Activated gamma-delta T cell (primary cell): ENCODE measurements at places on chromosomes 2 and 18.

DNA sequence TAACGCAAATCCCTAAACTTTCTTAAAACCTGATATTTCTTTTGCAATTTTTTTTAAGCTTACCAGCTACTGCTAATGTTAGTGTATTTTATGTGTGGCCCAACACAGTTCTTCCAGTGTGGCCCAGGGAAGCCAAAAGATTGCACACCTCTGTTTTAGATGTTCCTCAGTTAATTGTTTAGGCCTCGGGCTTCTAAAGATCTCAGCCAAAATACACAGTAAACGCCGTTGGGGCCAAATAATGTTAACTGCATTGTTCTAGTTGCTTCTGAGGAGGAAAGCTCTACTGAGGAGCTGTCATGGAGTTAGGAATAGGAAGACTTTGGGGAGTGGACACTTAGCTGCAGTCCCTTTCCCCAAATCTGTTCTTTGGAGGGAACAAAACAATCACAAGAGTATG lies 2.0 kb downstream of the HSPE1 start:
- no peak for DNase-seq

DNA sequence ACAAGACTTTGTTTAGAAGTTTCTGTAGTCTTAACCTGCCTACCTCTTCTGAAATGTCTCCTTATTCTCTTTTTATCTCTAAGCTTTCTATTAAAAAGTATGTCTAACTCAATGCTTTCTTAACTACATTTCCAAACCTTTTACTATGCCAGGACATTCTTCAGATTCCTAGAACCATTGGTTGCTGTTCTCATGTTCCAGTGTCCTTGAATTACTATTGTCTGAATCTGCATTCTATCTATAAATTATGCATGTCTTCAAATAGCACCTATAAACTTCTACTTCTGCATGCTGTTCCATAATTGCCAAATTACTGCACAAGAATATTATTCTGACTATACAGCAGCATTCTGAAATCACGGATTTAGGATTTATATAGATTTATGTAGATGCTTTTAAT lies 166.0 kb upstream of the VWC2L start:
- no peak for DNase-seq

DNA sequence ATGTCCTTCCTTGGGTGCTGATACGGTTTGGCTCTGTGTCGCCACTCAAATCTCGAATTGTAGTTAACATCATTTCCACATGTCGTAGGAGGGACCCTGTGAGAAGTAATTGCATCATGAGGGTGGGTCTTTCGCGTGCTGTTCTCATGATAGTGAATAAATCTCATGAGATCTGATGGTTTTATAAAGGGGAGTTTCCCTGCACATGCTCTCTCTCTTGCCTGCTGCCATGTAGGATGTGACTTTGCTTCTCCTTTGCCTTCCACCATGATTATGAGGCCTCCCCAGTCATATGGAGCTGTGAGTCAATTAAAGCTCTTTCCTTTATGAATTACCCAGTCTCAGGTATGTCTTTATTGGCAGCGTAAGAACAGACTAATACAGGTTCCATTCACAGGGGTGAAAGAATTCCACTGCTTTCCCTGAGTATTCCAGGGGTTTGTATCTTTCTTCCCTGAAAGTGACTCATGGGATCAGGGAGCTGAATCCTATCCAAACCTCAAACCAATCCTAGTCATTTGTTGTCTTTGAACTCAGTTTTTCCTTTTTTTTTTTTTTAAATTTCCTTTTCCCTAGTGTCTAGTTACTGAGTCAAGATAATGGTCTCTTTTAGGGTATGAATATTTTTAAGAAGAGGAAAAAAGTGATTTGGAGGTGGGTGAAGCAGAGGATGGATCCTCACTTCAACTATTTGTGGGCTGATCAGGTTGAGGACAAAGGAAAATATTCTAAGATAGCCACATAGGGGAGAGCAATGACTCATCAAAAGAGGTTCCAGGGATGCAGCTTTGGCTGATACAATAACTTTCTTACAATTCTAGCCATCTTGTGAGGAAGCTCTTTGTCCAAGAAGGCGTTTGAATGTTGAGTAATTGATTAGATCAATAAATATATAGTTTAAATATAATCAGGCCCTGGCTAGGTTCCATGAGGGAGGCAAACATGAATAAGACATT lies 19.5 kb upstream of the KCNE4 start:
- no peak for DNase-seq

- DNase-seq, result no peak
These were observed 30.0 kb upstream of the HS6ST1 start for GRCh38 chr2:128348701-128349100.

DNA sequence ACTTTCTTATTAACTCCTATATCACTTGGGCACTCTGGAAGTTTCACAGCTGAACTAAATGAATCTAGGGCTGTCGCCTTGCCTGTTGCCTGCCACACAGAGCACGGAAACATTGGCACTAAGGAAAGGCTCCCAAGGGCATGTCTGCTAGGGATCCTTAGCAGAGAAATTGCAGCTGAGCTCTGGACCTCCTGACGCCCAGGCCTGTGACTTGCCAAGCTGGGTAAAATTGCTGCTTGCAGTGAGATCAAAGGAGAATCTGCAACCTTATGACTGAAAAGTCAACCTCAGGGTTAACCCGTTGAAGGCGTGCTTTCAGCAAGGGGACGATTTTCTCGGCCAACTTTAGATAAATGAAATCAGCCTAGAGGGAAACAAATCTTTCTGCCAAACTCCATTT lies 189.8 kb downstream of the NCK2 start:
- DNase-seq, result no peak

GRCh38 chr2:15043336-15044058 lies 411.0 kb downstream of the LRATD1 start:
- no peak for DNase-seq

GRCh38 chr2:40584432-40584831 lies 132.5 kb upstream of the SLC8A1 start:
- no peak for DNase-seq

DNA sequence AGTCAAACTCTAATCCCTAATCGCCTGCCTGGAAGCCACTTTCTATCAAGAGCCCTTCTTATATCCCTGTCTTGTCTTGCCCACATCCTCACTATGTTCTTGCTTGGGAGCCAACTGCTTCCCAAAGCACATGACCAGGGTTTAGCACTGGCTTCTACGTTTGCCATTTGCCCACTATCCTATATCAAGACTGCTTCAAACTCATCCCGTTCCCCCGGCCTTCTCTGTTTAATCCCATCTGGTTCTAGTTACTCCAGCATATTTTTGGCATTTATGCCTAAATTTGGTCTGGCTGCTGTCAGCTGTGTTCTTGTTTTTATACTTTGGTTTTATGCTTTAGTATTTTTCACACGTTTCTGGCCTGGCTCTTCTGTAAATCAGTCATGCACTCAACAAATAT lies 40.2 kb downstream of the POLR1A start:
- DNase-seq, result no peak

- DNase-seq, result no peak
These were observed 97.7 kb downstream of the INO80D start for GRCh38 chr2:205988274-205988673.

DNA sequence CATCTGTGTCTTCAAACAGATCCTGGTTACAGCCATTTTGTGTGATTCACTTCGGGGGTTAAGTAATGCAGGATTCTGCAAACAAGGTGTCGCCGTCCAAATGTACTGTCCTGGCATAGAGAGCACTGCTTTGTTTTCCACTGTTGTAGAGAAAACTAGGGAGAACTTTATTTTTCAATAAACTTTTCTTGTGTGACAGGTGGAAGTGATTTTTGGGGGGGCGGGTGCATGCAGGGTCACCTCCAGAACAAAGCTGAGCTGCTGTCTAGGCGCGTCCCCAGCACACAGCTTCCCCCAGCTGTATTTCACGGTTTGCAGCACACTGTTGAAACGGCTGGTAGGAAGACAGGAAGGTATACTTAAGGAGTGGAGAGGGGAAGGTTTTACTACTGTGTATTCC lies 200.6 kb downstream of the MGAT5 start:
- DNase-seq, result no peak

- no peak for DNase-seq
These were observed 11.5 kb upstream of the TRIB2 start for GRCh38 chr2:12705230-12705629.

DNA sequence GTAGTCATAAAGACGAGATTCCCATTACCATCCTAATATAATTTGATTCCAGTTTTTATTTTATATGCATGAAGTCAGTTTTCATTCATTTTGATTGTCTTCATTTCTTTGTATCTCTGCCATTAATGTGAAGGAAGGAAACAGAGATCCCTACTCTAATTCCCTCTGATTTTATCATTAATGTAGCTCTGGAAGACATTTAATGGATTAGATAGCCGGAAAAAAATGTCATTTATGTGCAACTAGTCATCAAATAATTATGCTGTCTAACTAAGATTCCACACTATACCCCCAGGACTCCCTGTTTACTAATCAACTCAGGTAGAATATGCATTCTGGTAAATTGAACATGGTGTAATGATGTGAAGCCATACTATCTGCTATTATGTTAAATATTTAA lies 19.9 kb downstream of the RHBDD1 start:
- no peak for DNase-seq

DNA sequence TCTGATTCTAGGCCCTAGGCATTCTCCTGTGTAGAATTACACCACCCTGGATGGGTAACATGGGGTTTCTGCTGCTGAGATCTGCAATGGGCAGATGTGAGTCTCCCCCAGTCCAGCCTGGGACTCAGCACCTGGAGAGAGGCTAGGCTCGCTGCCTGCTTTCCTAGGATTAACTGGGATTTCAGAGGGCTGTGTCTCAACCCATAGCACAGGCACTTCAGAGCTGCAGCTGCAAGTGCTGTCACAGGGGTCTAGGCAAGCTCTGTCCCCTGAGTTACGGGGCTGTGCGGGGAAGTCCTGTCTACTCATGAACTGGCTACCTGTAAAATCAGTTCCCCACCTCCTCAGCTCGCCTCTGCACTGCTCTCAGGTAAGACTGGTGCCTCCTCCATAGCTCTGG lies 51.5 kb downstream of the CABLES1 start:
- DNase-seq, result no peak

- DNase-seq, result no peak
These were observed 851.1 kb downstream of the SLC4A3 start for GRCh38 chr2:220478305-220479058.

DNA sequence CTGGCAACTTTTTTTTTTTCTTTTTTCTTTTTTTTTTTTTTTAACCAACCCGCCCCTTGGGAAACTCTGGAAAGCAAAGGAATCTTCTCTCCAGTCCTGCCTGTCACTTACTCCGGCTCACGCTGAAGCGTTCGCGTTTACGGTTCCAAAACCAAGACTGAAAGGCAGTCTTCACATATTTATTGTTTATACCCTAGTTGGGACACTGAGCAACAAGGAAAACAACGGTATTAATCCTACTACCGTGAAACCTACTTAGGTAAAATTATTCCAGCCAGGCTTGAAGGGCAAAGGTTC lies 125.4 kb downstream of the OSBPL1A start:
- no peak for DNase-seq

- no peak for DNase-seq
These were observed 139.3 kb downstream of the KLHL29 start for GRCh38 chr2:23524261-23524706.

GRCh38 chr2:62305421-62306176 lies 109.7 kb downstream of the B3GNT2 start:
- no peak for DNase-seq

DNA sequence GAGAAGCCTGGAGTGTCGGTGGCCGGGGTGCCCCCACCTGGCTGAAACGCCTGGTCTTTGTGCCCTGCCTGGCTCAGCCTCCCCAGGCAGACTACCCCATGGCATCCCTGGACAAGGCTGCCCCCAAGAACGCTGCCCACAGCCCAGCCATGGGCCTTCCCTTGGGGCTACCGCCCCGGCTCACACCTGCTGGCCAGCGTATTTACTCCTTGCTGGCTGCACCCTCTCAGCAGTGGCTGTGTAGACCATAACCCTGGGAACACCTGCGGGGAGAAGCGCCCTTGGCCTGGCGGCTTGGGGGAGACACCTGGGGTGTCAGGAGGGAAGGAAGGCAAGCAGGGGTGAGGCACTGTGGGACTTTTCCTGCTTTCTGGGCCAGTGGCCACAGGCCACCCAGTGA lies 17.3 kb downstream of the CAPN10 start:
- DNase-seq, result no peak

GRCh38 chr2:31233231-31233630 lies 721 bp upstream of the EHD3 start:
- DNase-seq, result no peak

GRCh38 chr2:42562474-42563144 lies 5.8 kb upstream of the MTA3 start:
- no peak for DNase-seq

GRCh38 chr2:31404302-31404701 lies 10.2 kb downstream of the XDH start:
- no peak for DNase-seq

DNA sequence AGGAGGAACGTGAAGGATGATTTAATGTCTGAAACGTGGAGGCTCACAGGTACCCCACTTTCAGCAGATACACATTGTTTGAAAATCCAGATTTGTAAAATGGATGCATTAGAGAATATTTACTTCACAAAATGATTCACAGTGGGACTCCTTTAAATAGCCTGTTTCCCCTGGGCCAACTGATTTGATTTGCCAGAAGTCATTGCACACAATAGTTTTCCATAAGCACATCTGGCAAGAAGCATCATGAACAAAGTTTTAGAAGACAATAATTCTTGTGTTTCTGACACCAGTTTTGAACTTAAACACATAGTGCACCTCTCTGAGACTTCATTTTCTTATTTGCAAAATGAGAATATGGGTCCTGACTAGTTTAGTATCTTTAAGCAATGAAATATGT lies 451.4 kb upstream of the SLC14A2 start:
- DNase-seq, result no peak

- no peak for DNase-seq
These were observed 47.0 kb upstream of the TTC39C start for GRCh38 chr18:23967321-23968089.

GRCh38 chr2:196131384-196131937 lies 39.9 kb downstream of the STK17B start:
- no peak for DNase-seq

DNA sequence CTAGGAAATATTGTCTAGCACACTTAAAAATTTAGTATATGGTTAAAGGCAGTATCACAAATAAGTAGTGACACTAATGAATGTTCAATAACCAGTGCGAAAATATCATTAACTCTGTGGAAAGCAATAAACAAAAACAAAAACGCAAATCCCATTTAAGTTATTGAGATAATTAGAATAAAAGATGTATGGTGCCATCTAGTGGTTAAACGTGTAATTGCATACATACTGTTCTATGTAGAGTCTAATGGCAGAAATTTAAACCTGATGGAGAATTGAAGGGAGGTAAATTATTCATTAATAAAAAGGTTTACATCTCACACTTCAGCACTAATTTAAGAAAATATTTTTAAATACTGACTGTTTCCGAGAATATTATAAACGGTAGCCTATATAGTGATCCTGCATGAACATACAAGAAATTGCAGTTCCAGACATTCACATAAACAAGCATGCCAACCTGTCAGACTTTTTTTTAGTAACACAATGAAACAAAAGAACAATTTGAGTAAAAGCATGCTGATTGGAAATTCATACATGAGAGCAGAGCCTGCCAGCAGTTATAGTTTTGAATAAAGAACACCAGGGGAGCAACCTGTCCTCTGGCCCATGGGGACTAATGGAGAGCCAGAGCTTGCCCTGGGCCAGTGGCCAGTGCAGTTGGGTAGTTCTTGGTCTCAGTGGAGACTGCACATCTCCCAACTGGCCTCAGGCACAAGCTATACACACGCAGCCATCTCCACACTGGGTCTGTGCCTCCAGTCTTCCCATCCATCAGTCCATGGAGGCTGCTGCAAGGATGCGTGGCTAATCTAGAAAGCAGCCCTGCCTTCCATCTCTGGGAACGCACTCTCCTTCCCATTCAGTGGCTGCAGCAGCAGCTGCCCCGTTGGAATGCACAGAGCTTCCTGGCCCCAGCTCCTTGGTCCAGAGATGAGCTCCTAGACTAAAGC lies 28.0 kb downstream of the GCG start:
- no peak for DNase-seq
